ENCODE measurements at places on chromosomes 13 and 19.

DNA sequence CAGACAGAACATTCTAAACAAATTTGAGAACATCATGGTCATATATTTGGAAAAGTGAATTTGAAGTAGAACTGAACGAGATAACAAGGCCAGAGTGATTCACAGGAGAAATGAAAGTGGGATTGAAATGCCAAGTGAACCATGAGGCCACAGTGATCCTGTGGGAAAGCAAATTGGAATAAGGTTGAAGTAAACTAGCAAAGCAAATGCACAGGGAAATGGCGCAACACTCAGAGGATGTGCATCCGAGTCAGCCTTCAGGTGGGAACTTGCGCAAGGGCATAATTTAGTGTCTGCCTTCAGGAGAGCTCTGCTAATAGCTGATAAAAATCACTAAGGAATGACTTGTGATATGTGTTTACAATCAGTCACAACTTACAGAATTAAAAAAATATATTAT lies 696.6 kb downstream of the LIG4 start:
- DNase-seq: no peak

DNA sequence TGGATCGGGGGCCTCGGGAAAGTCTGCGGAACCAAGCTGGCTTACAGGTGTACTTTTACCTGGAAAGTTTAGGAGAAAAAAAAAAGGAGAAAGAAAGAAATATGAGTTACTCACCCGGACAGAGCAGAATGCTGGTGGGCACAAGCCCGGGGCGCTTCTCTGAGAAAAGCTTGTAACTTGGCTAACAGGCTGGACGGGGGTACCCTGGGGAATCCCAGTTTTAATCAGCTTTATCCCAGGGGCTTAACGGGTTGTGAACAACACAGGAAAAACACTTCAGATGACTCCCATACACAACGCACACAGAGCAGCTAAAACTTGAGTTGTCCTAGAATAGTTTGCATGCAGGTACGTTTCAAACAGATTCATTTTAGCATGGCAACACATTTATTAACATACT lies 37.3 kb downstream of the KLF2 start:
- DNase-seq: peak; percentile 35

GRCh38 chr19:34391813-34392212 lies 12.4 kb upstream of the PDCD2L start:
- no peak for DNase-seq

DNA sequence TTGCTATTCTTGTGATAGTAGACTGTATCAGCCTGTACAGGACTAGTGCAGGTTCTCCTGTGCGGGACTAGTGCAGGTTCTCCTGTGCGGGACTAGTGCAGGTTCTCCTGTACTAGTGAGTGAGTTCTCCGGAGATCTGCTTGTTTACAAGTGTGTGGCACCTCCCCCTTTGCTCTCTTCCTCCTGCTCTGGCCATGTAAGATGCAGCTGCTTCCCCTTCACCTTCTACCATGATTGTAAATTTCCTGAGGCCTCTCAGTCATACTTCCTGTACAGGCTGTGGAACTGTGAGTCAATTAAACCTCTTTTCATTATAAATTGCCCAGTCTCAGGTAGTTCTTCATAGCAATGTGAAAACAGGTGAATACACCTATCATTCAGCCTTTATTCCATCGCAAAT lies 289.6 kb downstream of the TEX29 start:
- no peak for DNase-seq

DNA sequence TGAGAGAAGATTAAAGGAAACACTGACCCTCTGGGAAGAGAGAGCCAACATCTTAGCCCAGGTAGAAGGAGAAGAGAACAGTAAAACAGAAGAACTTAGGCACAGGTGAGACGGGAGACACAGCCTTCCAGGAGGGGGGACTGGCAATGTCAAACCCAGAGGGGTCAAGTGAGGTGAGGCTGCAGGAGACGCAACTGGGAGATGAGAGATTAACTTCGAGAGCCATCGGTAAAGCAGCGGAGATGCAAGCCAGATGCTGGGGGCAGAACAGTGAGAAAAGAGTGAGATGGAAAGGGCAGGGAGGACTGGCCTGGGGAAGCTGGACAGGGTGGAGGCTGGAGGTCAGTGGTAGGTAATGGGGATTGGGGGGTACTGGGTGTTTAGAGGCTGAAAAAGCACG lies 5.2 kb downstream of the INSR start:
- no peak for DNase-seq

- peak; percentile 7 for DNase-seq
Measured at GRCh38 chr19:51460164-51460992, 2.1 kb upstream of the SIGLEC8 start.

- DNase-seq: no peak
Measured at GRCh38 chr19:54673222-54673621, 10.4 kb downstream of the LILRB4 start.

GRCh38 chr19:46404055-46404752 lies 9.2 kb downstream of the CCDC8 start:
- peak; percentile 78 for DNase-seq

GRCh38 chr13:32548837-32549236 lies 10.2 kb upstream of the N4BP2L2 start:
- DNase-seq: no peak

GRCh38 chr13:95239283-95239682 lies 62.0 kb downstream of the ABCC4 start:
- no peak for DNase-seq

- peak; percentile 59 for DNase-seq
Measured at GRCh38 chr13:25286308-25286968, 850 bp downstream of the MTMR6 start.

DNA sequence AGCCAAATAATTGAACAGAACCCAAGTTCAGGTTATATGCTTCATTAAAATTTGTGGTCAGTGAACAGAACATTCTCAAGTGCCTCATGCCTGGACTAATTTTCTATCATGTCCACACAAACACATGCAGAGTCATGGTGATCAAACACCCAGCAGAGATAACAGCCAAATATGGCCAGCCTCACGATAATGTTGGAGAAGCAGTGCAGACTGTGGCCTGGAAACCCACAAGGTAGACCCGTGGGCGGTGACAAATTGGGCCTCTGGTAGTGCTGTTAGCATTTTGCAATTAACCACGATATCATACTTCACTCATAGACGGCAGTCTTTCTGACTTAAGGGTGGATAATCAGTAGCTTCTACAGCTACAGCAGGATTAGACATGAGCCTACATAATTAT lies 35.0 kb upstream of the VWA8 start:
- no peak for DNase-seq

DNA sequence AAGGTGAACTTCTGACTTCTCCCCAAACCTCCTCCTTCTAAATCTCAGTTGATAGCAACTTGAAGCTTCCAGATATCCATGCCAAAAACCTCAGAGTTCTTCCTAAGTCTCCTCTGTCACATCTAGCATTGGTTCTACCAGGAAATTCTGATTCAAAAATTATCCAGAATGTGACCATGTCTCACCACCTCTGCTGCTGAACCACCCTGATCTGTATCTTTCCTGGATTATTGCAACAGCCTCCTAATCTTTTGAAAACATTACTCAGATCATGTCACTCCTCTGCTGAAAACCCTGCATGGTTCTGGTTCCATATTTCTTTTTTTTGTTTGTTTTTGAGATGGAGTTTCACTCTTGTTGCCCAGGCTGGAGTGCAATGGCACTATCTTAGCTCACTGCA lies 78.7 kb upstream of the TNFSF11 start:
- no peak for DNase-seq

- DNase-seq: no peak
Measured at GRCh38 chr19:50266896-50267295, 62.3 kb downstream of the KCNC3 start.

DNA sequence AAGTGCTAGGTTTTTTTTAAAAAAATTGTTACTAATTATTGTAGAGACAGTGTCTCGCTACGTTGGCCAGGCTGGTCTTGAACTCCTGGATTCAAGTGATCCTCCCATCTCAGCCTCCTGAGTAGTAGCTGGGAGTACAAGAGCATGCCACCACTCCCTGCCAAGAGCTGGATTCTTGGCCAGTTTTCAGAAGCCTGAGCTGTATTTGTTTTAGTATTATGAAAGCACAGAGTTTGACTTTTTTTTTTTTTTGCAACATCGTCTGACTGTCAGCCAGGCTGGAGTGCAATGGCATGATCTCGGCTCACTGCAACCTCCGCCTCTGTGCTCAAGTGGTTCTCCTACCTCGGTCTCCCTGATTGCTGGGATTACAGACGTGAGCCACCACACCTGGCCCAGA lies 7.0 kb downstream of the ARMC6 start:
- peak; percentile 32 for DNase-seq
